ENCODE measurements at places on chromosomes 13 and 19.

- H3K36me3 ChIP-seq = peaks cover 7% of the 10 kb centered on the region
- peak; percentile 88 for DNase-seq
- H3K27me3 ChIP-seq = no peaks in the 10 kb centered on the region
- H3K4me1 ChIP-seq = peaks cover 15% of the 10 kb centered on the region
- no peak overlapping the region for H3K27ac ChIP-seq
Observed at GRCh38 chr19:17289489-17289888, 7.8 kb downstream of the ANKLE1 start.

DNA sequence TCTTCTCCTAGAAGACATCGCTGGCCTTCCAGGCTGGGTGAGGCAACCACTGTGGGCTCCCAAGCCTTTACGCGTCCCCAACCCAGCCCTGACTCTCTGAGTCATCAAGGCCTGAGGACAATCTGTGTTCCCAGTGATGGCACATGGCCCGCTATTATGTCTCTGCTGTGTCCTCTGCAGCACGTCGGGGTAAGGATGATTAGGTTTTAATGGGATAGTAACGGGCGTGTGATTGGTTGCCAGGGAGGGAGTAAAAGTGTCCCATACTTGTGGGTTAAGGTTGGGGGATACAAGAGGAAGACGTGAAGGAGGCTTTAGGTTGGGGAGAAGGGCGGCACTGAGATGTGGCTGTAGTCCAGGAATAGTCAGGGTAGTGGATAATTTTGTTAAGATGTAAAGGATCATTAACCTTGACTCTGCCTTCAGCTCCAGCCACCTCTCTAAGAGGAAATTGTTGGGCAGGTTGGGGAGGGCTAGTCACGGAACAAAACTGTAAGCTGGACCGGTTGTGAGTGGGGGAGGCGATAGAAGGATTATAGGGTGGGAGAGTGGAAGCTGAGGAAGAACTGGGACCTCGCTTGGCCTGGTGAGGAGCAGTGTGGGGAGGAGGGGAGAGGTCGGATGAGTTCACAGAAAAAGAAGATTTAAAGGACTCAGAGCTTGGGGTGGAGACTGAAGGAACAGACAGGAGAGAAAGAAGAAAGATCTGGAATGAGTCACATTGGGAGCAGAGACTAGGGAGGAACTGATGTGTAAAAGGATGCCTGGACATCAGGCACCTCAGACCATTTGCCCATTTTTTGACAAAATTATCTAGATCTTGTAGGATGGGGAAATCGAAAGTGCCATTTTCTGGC, 27.9 kb upstream of the IGFL1 start:
- H3K4me1 ChIP-seq = peaks cover 18% of the 10 kb centered on the region
- H3K27me3 ChIP-seq = peaks cover 31% of the 10 kb centered on the region
- no peak overlapping the region for H3K27ac ChIP-seq
- no peak overlapping the region for H3K4me3 ChIP-seq

- no peaks in the 10 kb centered on the region for H3K36me3 ChIP-seq
- H3K4me1 ChIP-seq = no peaks in the 10 kb centered on the region
- H3K4me3 ChIP-seq = no peak overlapping the region
- H3K27ac ChIP-seq = no peak overlapping the region
- peak; percentile 47 for DNase-seq
Observed at GRCh38 chr13:19927117-19927748, 31.3 kb upstream of the ZMYM2 start.

- H3K4me1 ChIP-seq = peaks cover 2% of the 10 kb centered on the region
- H3K27me3 ChIP-seq = no peaks in the 10 kb centered on the region
- peaks cover 12% of the 10 kb centered on the region for H3K36me3 ChIP-seq
- peak overlapping the region; percentile 9 for H3K27ac ChIP-seq
- DNase-seq = no peak
Observed at GRCh38 chr19:37594982-37595382, 306 bp downstream of the ZNF540 start.

- no peak overlapping the region for H3K27ac ChIP-seq
- no peak overlapping the region for H3K4me3 ChIP-seq
- no peaks in the 10 kb centered on the region for H3K36me3 ChIP-seq
- no peak for DNase-seq
Observed at GRCh38 chr13:25912961-25913360, 138.9 kb downstream of the SHISA2 start.

DNA sequence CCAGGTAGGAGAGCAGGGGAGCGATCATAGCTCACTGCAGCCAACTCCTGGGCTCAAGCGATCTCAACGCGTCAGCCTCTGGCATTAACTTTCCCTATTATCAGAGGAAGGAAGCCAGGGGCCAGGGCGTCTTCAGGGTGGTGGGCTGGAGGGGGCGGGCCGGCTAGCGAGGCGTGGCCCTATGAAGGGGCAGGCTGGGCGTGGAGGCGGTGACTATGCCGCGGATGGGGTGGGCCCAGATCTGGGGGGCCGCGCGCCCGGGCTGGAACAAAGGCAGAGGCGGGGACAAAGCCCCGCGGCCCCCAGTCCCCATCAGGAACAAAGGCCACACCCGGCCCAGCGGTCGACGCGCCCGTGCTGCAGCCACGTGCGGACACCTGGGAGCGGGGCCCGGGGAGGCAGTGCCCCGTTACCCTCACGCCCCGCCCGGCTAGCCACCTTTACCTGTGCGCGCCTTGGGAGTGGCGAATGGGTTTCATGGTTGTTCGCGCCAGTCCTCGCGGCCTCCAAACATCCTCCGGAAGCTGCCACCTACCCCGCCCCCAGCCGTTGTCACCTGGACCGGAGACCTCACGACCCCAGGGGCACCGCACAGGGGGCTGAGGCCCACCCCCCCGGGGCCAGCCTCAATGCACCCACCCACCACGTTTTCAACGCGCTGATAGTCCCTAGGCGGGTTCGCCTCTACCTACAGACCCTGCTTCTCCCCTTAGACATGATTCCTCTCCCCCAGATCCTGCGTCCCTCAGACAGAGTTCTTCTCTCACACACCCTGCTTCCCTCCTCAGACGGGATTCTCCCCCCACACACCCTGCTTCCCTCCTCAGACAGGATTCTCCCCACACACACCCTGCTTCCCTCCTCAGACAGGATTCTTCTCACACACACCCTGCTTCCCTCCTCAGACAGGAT, 5.4 kb upstream of the TRIM28 start:
- no peak overlapping the region for H3K27ac ChIP-seq
- no peaks in the 10 kb centered on the region for H3K36me3 ChIP-seq
- peaks cover 33% of the 10 kb centered on the region for H3K27me3 ChIP-seq
- peaks cover 8% of the 10 kb centered on the region for H3K4me1 ChIP-seq
- H3K4me3 ChIP-seq = peak overlapping the region; percentile 53

DNA sequence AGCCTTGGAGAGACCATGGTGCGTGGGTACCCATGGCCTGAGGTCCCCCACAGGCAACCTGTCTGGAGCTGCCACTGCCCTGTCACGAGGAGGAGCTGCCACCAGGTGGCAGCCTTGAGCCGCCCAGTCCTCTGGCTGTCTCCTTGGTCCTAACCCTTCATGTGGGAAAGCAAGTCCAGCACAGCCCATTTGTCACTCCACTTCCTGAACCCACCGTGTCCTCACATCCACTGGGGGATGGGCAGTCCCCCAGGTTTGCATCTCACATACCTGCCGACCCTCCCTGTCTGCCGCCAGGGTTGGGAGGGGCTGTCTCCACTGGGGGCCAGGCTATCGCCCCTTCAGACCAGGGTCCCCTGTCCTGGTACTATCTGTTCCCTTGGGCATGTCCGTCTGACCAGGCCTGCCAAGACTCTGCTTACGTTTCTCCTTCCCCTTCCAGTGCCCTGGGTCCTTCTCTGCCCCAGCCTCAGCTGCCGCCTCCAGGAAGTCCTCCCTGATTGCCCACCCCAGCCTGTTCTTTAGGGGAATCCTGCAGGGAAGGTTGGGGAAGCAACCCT, 4.5 kb downstream of the FAM174C start:
- H3K4me3 ChIP-seq = no peak overlapping the region
- H3K4me1 ChIP-seq = peaks cover 14% of the 10 kb centered on the region
- H3K27me3 ChIP-seq = peaks cover 13% of the 10 kb centered on the region
- peak; percentile 85 for DNase-seq
- peaks cover 20% of the 10 kb centered on the region for H3K36me3 ChIP-seq

- no peak for DNase-seq
- H3K4me1 ChIP-seq = peaks cover 13% of the 10 kb centered on the region
- peak overlapping the region; percentile 96 for H3K4me3 ChIP-seq
- H3K36me3 ChIP-seq = peaks cover 35% of the 10 kb centered on the region
Observed at GRCh38 chr19:45791744-45792469, 738 bp downstream of the DMWD start.

- H3K27me3 ChIP-seq = peaks cover 36% of the 10 kb centered on the region
- H3K4me1 ChIP-seq = no peaks in the 10 kb centered on the region
- no peaks in the 10 kb centered on the region for H3K36me3 ChIP-seq
- no peak overlapping the region for H3K27ac ChIP-seq
- no peak overlapping the region for H3K4me3 ChIP-seq
Observed at GRCh38 chr19:7663706-7664105, 5.1 kb upstream of the RETN start.

GRCh38 chr13:112712451-112713207, 22.8 kb downstream of the ATP11A start:
- peaks cover 16% of the 10 kb centered on the region for H3K4me1 ChIP-seq
- no peaks in the 10 kb centered on the region for H3K36me3 ChIP-seq
- no peaks in the 10 kb centered on the region for H3K27me3 ChIP-seq
- H3K27ac ChIP-seq = peak overlapping the region; percentile 30
- no peak for DNase-seq

DNA sequence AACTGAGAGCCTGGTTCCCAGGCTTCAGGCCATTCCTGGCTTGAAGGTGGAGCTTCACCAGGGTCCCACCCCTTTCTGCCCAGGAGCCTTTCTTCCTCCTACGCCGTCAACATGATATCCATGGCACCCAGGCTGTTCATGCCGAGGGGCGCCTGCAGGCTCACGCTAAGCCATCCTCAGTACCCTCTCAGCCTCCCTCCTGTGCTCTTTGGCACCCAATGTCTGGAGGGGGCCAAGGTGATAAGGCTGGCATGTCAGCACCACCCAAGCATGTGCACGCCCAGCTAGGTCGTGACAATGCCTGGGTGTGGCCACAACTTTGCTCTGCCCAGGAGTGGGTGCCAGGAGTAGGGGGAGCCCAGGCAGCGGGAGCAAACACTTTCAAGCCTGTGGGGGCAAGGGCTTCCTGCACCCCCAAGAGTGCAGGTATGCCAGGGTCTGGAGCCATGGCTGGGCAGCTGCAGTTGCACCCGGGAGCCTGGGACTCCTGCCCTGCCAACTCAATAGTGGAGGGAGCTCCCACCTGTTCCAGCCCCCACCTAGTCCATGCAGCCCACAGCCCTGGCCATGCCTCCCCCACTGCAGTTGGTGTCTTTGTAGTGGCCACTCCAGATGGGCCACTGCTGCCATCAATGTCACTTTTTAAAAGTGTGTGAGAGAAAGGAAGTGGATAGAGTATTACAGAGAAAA, 219.9 kb downstream of the MAB21L1 start:
- H3K27me3 ChIP-seq = no peaks in the 10 kb centered on the region
- no peak overlapping the region for H3K4me3 ChIP-seq

- H3K36me3 ChIP-seq = peaks cover 34% of the 10 kb centered on the region
- no peak overlapping the region for H3K4me3 ChIP-seq
- H3K4me1 ChIP-seq = no peaks in the 10 kb centered on the region
- H3K27me3 ChIP-seq = no peaks in the 10 kb centered on the region
- no peak overlapping the region for H3K27ac ChIP-seq
Observed at GRCh38 chr19:27774827-27775226, 1438.1 kb downstream of the UQCRFS1 start.

DNA sequence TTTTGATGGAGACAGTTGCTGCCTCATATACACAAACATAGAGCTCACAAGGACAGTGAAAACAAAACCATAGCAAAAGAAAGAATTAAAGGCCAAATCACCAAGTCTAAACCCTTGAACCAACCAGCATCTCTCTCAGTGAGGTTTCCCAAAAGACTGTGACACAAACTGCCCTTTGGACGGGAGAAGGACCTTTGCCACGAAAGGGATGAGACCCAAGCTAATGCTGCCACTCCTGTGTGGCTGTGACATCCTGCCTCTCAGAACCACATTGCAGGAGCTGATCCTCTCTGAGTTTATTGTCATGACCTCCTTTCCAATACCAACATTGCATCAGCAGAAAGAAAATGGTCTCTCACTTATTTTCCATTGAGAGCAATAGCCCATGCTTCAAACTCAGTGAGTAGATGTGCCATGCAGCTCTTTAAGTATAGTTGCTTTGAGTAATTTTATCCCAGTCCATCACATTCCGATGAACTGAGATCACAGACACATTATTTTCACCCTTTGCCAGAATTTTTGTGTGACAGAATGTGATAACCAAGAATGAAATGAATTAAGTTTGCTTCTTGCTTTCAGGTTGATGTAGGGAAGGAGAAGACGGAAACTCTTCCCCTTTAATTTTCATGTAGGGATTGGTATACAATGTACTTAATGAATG, 133.5 kb upstream of the IRS2 start:
- no peak overlapping the region for H3K4me3 ChIP-seq
- peaks cover 7% of the 10 kb centered on the region for H3K4me1 ChIP-seq
- H3K27ac ChIP-seq = no peak overlapping the region
- no peaks in the 10 kb centered on the region for H3K36me3 ChIP-seq
- no peak for DNase-seq
